ENCODE measurements at places on chromosomes 1 and 21. TPM values are rescaled to one million over a fixed set of nuclear protein-coding genes. Genes with fewer than 3 reads are reported as not detected.

- no peaks in the 10 kb centered on the region for H3K36me3 ChIP-seq
- no peak overlapping the region for H3K4me3 ChIP-seq
- H3K4me1 ChIP-seq = no peaks in the 10 kb centered on the region
- no peak overlapping the region for H3K27ac ChIP-seq
Measured at GRCh38 chr1:110136911-110137310, 13.4 kb upstream of the SLC6A17 start.

The SSBP3 gene
- 22.5 TPM for total RNA-seq

The LCE1B gene
- not detected for total RNA-seq

- no peak for DNase-seq
- no peaks in the 10 kb centered on the region for H3K36me3 ChIP-seq
- peak overlapping the region; percentile 51 for H3K27ac ChIP-seq
- H3K27me3 ChIP-seq = no peaks in the 10 kb centered on the region
- H3K4me3 ChIP-seq = no peak overlapping the region
Measured at GRCh38 chr1:117821382-117821755, 108.1 kb downstream of the GDAP2 start.

- H3K4me1 ChIP-seq = no peaks in the 10 kb centered on the region
- no peak overlapping the region for H3K27ac ChIP-seq
- no peak overlapping the region for H3K4me3 ChIP-seq
- H3K36me3 ChIP-seq = no peaks in the 10 kb centered on the region
Measured at GRCh38 chr1:33190701-33191100, 8.9 kb upstream of the TRIM62 start.

The ANGPTL1 gene
- total RNA-seq = not detected

DNA sequence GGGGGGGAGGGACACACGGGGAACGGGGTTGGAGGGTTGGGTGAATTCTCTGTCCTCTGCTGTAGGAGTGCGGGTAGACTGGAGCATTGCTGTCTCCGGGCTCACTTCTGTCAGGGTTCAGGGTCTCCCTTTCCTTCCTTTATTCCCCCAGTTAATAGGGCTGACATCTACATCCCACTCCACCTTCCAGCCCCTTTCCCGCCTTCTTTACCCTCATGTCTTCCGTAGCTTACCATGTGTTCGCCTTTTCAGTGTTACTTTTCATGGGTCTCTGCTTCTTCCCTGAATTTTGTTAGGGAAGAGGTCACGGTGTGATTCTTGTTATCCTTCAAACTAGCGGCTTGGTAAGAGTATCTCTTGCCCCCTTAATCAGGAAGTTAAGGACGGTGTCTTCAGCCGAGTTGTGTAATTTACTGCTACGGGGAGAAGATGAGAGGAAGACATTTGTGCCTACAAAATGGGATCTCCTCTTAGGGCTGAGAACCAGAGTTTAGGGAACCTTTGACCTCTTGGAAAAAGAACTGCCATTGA is 917 bp downstream of the RAP1A start:
- H3K27me3 ChIP-seq = no peaks in the 10 kb centered on the region
- H3K4me1 ChIP-seq = peaks cover 6% of the 10 kb centered on the region
- H3K27ac ChIP-seq = peak overlapping the region; percentile 84
- no peak for DNase-seq
- H3K4me3 ChIP-seq = peak overlapping the region; percentile 69

- no peak for DNase-seq
- H3K4me1 ChIP-seq = peaks cover 6% of the 10 kb centered on the region
- peak overlapping the region; percentile 14 for H3K27ac ChIP-seq
- no peak overlapping the region for H3K4me3 ChIP-seq
- no peaks in the 10 kb centered on the region for H3K27me3 ChIP-seq
Measured at GRCh38 chr1:225972344-225973152, 26.6 kb downstream of the SDE2 start.

The S100A8 gene
- total RNA-seq = not detected

DNA sequence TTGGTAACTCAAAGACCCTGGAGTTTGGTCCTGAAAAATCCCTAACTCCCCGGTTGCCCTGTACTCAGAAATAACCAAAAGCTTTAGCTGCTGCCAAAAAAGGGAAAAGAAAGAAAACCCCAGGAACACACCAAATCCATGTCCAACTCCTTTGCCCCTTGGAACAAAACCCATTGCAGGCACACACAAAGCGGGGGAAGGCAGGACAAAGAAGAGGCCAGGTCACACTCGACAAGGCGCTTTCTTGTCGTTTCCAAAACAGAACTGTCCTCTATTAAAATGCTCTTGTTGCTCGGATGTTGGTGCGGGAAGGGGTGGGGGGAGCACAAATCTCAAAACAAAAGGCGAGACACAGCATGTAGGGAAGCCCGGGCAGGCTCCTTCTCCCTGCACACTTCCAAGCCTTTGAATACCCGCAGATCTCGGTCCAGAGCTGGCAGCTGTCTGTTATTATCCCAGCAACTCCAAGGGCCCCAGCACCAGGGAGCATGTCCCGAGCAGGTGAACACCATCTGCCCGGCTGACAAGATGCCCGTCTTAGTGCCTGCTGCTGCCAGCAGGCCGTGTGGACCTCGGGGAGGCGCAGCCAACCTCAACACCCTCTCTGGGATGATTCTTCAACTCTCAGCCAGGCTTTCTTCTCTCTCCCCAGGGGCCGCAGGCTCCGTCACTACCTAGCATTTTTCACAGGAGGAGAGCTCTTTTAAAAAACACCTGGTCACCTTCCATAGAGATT is 96.4 kb downstream of the SSBP3 start:
- no peaks in the 10 kb centered on the region for H3K27me3 ChIP-seq
- no peaks in the 10 kb centered on the region for H3K4me1 ChIP-seq
- H3K27ac ChIP-seq = no peak overlapping the region
- no peak overlapping the region for H3K4me3 ChIP-seq
- no peak for DNase-seq
- no peaks in the 10 kb centered on the region for H3K36me3 ChIP-seq

- H3K4me1 ChIP-seq = no peaks in the 10 kb centered on the region
- DNase-seq = no peak
- no peak overlapping the region for H3K4me3 ChIP-seq
- no peaks in the 10 kb centered on the region for H3K36me3 ChIP-seq
- H3K27me3 ChIP-seq = no peaks in the 10 kb centered on the region
Measured at GRCh38 chr1:150479370-150479769, 7.8 kb upstream of the TARS2 start.

- no peaks in the 10 kb centered on the region for H3K36me3 ChIP-seq
- no peaks in the 10 kb centered on the region for H3K27me3 ChIP-seq
- no peak for DNase-seq
- H3K4me3 ChIP-seq = no peak overlapping the region
- H3K27ac ChIP-seq = no peak overlapping the region
- H3K4me1 ChIP-seq = no peaks in the 10 kb centered on the region
Measured at GRCh38 chr1:24179251-24179840, 7.7 kb downstream of the IFNLR1 start.

The IL20 gene
- not detected for total RNA-seq

DNA sequence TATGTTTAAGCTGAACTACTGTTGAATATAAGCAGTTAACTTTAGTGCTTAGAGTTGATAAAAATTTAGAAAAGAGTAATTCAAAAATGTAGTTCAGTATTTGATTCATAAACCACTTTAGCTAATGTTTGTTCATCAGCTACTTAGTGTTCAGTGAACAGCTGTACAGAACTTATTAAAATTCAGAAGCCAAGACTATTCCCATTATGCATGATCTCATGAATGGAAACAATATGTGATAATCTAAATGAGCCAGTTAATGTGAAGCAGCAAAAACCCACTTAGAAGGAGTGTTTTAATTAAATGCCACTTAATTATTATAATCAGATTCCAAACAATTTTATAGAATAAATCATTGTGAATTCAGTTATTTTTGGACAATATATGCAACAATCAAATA is 92.9 kb upstream of the NEGR1 start:
- H3K4me1 ChIP-seq = no peaks in the 10 kb centered on the region
- no peak overlapping the region for H3K4me3 ChIP-seq
- H3K27me3 ChIP-seq = no peaks in the 10 kb centered on the region
- H3K27ac ChIP-seq = no peak overlapping the region
- H3K36me3 ChIP-seq = no peaks in the 10 kb centered on the region
- DNase-seq = no peak

The SOAT1 gene
- 57.2 TPM for total RNA-seq

GRCh38 chr21:24115141-24115540 is 1492.1 kb downstream of the MRPL39 start:
- DNase-seq = no peak
- no peak overlapping the region for H3K27ac ChIP-seq
- H3K4me1 ChIP-seq = no peaks in the 10 kb centered on the region
- no peaks in the 10 kb centered on the region for H3K36me3 ChIP-seq

The CFAP74 gene
- not detected for total RNA-seq

The NKAIN1 gene
- total RNA-seq = 1.7 TPM

- no peaks in the 10 kb centered on the region for H3K27me3 ChIP-seq
- no peak overlapping the region for H3K4me3 ChIP-seq
- no peaks in the 10 kb centered on the region for H3K36me3 ChIP-seq
- H3K27ac ChIP-seq = no peak overlapping the region
Measured at GRCh38 chr1:224735159-224735558, 119.0 kb downstream of the CNIH3 start.

- no peak for DNase-seq
- no peak overlapping the region for H3K27ac ChIP-seq
- H3K4me1 ChIP-seq = no peaks in the 10 kb centered on the region
Measured at GRCh38 chr21:31921079-31921478, 48.3 kb downstream of the HUNK start.

DNA sequence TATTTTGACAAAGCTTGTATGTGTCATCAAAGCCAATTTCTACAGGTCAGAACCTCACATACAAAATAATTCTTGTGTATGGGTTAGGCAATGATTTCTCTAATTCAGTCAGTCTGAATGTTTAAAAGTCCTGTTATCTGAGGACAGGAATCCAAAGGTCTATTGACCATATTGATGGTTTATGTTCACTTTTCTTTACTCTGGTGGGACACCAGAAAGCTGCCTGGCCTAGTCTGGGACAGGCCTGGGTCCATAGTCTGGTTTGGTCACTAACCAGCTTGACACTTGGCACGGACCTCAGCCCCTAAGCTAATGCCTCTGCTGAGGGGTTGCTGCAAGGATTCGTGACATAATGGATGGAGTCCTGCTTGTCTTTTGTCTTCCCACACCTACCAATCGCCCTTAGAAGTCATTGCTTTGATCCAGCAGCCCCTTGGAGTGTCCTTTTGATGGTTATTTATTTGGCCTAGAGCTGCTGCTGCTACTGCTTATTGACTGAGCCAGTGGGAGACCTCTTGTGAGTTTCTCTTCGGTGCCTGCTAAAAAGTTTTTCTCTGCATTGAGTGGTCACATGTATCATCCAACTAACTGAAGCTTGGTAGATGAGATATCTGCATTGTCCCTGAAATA is 15.7 kb downstream of the IFNAR2 start:
- no peaks in the 10 kb centered on the region for H3K27me3 ChIP-seq
- no peaks in the 10 kb centered on the region for H3K4me1 ChIP-seq
- peaks cover 12% of the 10 kb centered on the region for H3K36me3 ChIP-seq
- H3K4me3 ChIP-seq = no peak overlapping the region
- H3K27ac ChIP-seq = no peak overlapping the region

GRCh38 chr21:17711896-17712295 is 99.2 kb upstream of the BTG3 start:
- H3K27ac ChIP-seq = no peak overlapping the region
- DNase-seq = no peak
- H3K36me3 ChIP-seq = no peaks in the 10 kb centered on the region
- H3K27me3 ChIP-seq = no peaks in the 10 kb centered on the region

GRCh38 chr1:6246497-6247467 is 2.8 kb downstream of the HES3 start:
- H3K27me3 ChIP-seq = no peaks in the 10 kb centered on the region
- peaks cover 10% of the 10 kb centered on the region for H3K4me1 ChIP-seq
- H3K27ac ChIP-seq = no peak overlapping the region
- peak overlapping the region; percentile 48 for H3K4me3 ChIP-seq

The CCDC181 gene
- total RNA-seq = 0.39 TPM

Measured in Panc1 (cell line).